ENCODE measurements at places on chromosomes 6 and 20. TPM values are rescaled to one million over a fixed set of nuclear protein-coding genes. Genes with fewer than 3 reads are reported as not detected.

- no peak for DNase-seq
These were observed 59.9 kb upstream of the MAP3K4 start for GRCh38 chr6:160931378-160932310.

GRCh38 chr6:33748841-33749240 is 2.1 kb upstream of the IP6K3 start:
- DNase-seq: peak; percentile 68

- DNase-seq: no peak
These were observed 249.3 kb downstream of the PRKN start for GRCh38 chr6:162478192-162478671.

- DNase-seq: no peak
These were observed 135.3 kb upstream of the NEDD9 start for GRCh38 chr6:11367638-11368199.

DNA sequence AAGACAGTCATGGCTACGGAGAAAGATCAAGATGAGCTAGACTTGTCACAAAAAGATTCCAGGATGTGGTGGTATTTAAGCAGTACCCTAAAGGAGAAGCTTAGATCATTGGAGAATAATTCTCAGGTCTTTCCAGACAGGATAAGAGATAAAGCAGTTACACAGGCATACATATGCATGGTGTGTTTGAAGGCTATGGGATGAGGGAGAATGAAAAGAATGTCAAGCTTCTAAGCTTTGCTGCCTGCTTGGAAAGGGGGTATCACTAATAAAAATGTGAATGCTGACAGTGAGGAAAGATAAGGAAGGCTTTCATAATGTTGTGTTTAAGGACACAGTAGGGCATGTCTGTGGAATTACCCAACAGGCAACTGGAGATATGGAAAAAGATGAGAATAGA is 28.1 kb downstream of the RWDD2A start:
- no peak for DNase-seq

Gene SLC18B1
- total RNA-seq: 15.8 TPM

DNA sequence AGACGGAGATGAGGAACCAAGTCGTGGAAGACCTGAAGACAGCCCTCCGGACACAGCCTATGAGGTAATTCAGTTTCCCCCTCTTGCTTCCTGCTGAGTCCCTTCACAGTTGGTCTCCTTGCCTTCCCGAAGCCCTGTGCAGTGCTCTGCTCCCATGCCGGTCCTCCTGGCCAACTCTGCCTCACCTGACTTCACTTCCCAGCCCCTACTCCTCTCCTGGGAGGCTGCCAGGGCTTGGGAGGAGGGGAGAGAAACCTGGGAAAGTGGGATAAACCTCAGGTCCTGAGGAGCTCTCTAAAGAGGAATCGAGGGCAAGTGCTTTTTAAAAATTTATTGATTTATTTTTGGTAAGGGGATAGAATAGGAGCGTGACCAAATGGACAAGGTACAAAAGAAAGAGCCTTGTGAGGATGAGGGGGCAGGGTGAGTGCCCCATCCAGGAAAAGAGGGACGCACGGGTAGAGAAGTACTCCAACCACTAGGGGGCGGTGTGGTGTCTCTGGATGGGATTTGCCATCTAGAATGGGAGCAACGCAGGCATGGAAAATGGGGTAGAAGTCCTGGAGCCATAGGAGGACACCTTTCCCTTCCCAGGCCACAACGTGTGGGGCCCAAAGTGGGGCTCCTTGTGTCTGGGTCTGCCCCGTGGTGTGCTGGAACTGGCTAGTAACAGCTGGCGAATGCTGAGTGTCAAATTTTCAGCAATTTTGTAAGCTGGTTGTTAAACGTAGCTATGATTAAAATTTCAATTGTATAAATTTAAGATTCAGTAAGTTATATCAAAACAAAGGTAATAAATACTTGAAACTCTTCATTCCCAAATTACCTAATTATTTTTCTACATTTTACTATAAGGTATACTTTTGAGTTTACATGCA is 69.0 kb downstream of the MOCS1 start:
- DNase-seq: peak; percentile 90

DNA sequence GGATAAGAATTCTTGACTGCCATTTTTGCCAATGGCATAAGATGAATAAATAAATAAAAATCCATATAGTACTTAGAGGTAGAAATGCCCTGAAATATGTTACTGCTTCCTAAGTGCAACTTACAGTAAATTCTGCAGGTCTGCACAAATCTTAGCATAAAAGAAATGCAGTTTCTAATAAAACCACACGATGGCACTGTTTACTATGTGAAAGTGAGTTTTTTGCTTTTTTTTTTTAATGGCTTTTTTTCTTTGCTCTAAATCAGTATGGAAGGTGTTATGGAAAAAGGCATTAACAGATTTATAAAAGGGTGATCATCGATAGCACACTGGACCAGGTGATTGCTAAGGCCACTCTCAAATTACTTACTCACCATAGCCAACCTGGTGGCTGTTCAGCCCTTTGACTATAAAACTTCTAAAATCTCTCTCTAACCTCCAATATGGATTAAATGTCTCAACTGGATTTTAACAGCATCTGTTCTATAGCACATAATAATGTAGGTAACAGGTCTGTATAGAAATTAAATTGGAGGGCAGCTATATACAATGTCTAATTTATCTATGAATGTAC is 45.8 kb downstream of the AHI1 start:
- no peak for DNase-seq

DNA sequence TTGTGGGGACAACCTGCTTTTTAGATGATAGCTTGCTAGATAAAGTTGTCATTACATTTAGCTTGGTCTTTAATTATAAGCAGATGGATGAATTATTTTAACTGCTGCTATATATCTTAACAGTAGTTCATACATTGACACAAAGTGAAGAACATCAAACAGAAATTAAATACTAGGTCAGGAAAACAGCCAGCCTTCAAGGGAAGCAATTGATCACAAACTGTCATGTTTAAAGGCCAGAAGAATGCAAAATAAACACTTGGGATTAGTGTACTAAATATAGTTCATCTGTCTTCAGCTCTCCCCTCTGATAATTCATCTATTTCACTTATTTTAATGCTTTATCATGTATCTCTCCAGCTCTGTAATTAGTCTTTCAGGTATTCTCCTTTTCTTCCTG is 225.1 kb upstream of the FERMT1 start:
- DNase-seq: no peak

DNA sequence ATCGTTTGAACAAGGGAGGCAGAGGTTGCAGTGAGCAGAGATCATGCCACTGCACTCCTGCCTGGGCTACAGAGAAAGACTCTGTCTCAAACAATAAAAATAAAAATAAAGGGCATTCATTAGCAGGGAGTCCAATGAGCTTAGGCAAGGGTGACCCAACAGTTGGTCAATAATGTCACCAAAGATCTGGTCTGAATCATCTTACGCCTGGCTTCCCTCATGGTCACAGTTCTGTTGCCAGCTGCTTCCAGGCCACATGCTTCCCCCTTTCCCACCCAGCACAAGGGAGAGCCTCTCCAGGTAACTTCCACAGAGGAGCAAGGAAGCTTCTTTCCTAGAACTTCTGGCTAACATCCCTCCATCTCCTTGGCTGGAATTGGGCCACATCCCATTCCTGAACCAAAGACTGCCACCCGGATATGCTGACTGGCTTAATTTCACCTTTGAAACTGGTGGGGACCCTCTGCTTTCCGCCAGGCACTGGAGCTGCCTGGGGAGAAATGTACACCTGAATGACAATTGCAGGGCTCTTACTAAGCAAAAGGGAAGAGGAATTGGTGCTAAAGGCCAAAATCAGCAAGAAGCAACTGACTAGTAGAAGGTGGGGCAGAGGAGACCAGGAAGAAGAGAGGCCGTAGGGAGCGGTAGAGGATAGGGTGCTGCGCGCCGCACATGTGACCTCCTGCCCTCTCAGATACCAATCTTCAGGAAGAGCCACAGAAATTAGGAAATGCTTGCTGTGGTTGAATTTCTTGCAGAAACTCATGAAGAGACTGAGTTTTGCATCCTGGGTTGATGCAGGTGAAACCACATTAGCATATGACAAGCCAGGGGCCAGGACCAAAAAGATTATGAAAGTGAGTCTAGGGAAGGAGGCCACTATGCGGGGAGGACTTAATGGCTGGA is 8.3 kb upstream of the SCML4 start:
- no peak for DNase-seq

Gene PCED1A
- total RNA-seq: 23.6 TPM

GRCh38 chr6:18241208-18242038 is 22.9 kb downstream of the DEK start:
- DNase-seq: no peak

Gene SAPCD1
- 1.8 TPM for total RNA-seq

DNA sequence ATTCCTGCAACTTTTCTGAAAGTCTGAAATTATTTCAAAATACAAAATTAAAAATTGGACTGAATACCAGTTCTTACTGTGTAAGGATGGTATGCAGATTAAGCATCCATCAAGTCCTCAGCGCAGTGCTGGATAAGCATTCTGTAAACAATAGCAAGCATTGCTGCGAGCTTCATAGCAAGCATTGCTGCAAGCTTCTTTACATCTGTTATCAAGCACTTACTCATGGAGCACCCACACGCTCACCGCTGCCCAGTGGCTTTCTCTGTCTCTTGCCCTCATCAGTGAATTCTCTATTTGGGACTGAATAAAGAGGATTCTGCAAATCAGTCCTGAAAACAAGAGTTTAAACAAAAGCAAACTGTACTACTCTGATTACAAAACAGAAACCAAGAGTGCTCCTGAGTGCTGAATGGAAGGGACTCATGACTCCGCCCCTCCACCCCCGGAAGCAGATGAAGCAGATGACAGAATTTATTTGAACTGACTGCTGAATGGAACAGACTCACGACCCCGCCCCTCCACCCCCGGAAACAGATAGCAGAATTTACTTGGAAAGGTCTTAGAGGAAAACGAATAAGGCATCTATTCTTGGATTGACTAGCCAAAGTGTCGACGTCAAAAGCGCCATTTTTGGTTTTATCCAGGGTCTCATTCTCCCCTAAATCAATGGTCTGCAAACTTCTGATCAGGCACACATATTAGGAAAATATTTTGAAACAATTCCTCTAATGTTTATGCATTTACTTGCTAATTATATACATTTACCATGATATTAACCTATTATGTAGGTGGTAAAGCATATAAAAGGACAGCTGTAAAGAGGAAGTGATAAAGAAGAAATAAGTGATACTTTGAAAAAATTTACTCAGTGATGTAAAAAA is 22.1 kb upstream of the EYA2 start:
- DNase-seq: peak; percentile 27

DNA sequence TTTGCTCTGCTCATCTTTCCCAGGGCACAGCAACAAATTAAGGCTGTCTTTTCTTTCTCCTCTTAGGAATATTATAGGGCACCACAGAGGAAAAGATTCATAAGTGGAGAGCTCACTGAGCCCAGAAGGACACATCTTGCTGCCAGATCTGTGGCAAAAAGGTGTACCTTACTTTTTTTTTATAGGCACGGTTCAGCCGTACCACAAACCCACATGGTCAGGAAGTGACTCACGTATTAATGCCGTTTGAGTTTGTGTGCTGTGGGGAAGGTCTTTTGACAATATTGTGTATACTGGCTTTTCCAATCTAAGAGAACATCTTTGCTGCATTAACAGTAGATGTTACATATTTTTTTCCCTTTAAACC is 28.4 kb downstream of the PAQR8 start:
- no peak for DNase-seq

DNA sequence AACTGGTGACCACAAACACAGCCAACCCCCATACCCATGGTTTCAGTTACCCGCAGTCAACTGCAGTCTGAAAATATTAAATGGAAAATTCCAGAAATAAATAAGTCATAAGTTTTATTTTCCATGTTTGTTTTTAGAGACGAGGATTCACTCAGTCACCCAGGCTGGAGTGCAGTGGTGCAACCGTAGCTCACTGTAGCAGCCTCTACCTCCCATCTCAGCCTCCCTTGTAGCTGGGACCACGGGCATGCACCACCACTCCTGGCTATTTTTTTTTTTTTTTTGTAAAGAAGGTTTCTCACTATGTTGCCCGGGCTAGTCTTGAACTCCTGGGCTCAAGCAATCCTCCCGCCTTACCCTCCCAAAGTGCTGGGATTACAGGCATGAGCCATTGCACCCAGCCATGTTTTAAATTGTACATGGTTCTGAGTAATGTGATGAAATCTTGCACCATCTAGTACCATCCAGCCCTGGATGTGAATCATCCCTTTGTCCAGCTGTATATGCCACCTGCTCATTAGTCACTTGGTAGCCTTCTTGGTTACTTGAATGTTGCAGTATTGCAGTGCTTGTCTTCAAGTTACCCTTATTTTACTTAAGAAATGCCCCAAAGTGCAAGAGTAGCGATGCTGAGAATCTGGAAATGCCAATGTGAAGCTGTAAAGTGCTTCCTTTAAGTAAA is 14.5 kb downstream of the CSNK2A1 start:
- DNase-seq: no peak

Gene TCF21
- not detected for total RNA-seq

- no peak for DNase-seq
These were observed 154.0 kb downstream of the CLVS2 start for GRCh38 chr6:123150076-123150475.

- peak; percentile 6 for DNase-seq
These were observed 9.7 kb downstream of the NOTCH4 start for GRCh38 chr6:32214126-32214525.

DNA sequence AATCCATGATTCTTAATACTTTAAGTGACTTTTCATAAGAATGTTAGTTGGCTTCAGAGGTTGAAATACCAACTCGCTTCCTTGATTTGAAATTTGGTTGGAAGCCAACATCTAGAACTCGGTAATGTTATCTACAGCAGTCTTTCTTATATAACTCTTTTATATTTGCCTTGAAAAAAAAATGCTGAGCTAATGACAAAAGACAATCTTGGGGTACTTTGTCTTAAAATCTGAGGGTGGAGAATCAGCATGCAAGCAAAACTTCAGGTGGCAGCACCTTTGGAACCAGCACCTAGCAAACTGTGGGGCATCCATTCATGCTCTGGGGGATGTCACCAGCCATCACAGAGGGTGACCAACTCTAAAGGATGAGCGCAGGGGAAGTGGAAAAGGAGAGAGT is 76.3 kb downstream of the PDE10A start:
- DNase-seq: no peak

Gene CGA
- not detected for total RNA-seq

GRCh38 chr6:37882724-37883413 is 63.3 kb downstream of the ZFAND3 start:
- no peak for DNase-seq

Gene AGPAT4
- 10.4 TPM for total RNA-seq

DNA sequence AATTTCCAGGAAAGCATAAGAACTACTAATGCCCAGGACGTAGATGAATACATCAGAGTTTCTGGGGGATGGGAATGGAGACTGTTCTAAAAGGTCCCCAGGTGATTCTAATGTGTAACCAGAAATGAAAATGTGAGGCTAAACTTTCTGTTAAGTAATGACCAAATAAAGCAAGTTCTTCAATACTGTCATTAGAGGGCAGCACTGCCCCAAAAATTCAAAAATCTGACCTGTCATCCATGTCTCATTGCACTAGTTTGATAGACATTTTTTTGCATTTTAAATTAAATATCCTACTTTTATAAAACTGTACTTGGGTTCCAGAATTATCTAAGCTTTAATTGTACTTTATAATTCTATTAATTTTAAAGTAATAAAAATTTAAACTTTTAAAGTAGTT is 94.9 kb downstream of the RFX6 start:
- DNase-seq: peak; percentile 6

- no peak for DNase-seq
These were observed 77.9 kb downstream of the TMEM242 start for GRCh38 chr6:157245436-157245835.

Gene PRPF6
- 70.8 TPM for total RNA-seq

- DNase-seq: no peak
These were observed 35.1 kb downstream of the NT5E start for GRCh38 chr6:85484948-85485347.

Gene TNNC2
- total RNA-seq: 0.42 TPM

- DNase-seq: no peak
These were observed 1.8 kb upstream of the WRNIP1 start for GRCh38 chr6:2763345-2763841.

Gene SLA2
- total RNA-seq: 0.14 TPM

GRCh38 chr6:90028066-90028778 is 134.0 kb downstream of the GJA10 start:
- no peak for DNase-seq
